ENCODE measurements at places on chromosomes 7 and 10.
A peak's percentile ranks its signal among the peaks of the same experiment; 100 is the strongest.

DNA sequence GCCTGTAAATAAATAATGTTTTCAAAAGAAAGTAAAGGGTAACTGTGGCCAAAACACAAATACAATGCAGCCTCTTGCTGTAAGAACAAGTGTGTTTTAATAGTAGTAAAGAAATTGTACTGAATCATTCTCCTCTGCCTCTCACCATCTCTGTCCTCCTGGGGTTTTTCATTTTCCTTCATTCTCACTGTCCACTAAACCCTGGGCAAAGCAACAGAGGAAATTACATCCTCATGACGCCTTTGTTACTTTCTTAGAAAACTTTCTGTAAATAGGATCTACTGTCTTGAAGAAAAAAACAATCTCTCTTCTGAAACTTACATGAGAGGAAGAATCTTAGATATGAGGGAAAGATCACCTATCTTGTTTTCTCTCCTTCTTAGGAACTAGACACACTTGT, 54.6 kb downstream of the ASB4 start:
- H3K4me3 ChIP-seq = no peak overlapping the region
- no peak overlapping the region for H3K27ac ChIP-seq
- no peaks in the 10 kb centered on the region for H3K36me3 ChIP-seq
- peaks cover 21% of the 10 kb centered on the region for H3K27me3 ChIP-seq
- H3K4me1 ChIP-seq = no peaks in the 10 kb centered on the region
- no peak for DNase-seq

- no peak for DNase-seq
- no peak overlapping the region for H3K27ac ChIP-seq
- no peaks in the 10 kb centered on the region for H3K36me3 ChIP-seq
- no peak overlapping the region for H3K4me3 ChIP-seq
These were observed 296.7 kb upstream of the GNAI1 start for GRCh38 chr7:79837915-79838314.

DNA sequence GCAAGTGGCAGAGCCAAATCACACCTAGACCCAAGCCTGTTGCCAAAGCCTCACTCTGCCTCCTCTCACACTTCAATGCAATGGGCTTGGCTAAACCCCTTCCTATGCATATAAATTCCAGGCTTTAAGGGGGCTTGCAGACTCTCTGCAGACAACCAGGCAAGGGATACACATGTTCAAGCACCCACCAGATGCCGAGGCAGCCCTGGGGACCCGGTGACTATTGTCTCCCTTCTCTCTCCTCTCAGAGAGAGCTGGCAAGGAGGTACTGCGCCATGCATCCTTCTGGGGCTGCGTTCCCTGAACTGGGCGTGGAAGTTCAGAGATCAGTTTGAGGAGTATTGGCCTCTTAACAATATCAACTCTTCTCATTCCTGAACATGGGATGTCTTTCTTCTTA, 131.2 kb downstream of the ARHGAP22 start:
- H3K27me3 ChIP-seq = peaks cover 32% of the 10 kb centered on the region
- no peak overlapping the region for H3K27ac ChIP-seq
- H3K4me1 ChIP-seq = no peaks in the 10 kb centered on the region
- H3K4me3 ChIP-seq = no peak overlapping the region
- DNase-seq = no peak

DNA sequence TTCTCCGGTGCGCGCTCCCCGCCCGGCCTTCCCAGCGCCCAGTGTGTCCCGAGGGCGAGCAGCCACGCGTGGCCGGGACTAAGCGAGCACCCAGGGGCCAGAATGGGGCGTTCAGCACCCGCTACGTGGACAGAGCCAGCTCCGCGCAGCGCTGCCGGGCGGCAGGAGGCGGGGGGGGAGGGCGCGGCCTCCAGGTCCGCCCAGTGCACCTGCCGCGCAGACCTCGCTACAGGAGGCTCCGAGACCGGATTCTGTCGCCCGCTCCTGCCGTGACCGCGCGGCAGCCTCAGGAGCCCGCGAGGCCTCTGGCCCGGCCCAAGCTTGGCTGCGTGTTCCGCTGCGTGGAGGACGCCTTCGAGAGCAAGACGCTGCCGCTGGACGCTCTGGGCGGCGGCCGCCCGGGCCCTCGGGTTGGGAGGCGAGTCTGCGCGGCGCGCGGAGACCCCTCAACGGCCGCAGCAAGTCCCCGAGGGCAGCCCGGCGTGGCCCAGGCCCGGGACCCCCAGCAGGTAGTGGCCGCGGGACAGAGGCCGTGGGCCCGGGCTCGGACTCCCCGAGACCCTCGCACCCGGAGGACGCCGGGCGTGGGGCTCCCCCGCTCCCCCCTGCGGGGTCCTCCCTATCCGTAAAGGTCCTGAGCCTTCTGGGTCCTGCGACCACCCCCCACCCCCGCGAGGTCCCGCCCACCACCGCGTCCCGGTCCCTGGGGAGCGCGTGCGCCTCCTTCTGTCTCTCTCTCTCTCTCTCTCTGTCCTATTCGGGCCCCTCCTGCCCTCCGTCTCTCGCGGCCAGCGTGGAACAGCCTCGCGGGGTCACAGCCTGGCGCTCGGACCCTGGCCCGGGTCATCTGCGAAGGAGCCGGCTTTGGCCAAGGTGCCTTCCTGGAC, 904 bp upstream of the DPYSL4 start:
- peaks cover 9% of the 10 kb centered on the region for H3K36me3 ChIP-seq
- H3K27ac ChIP-seq = no peak overlapping the region
- no peak overlapping the region for H3K4me3 ChIP-seq
- peaks cover 4% of the 10 kb centered on the region for H3K4me1 ChIP-seq
- DNase-seq = peak; percentile 40

DNA sequence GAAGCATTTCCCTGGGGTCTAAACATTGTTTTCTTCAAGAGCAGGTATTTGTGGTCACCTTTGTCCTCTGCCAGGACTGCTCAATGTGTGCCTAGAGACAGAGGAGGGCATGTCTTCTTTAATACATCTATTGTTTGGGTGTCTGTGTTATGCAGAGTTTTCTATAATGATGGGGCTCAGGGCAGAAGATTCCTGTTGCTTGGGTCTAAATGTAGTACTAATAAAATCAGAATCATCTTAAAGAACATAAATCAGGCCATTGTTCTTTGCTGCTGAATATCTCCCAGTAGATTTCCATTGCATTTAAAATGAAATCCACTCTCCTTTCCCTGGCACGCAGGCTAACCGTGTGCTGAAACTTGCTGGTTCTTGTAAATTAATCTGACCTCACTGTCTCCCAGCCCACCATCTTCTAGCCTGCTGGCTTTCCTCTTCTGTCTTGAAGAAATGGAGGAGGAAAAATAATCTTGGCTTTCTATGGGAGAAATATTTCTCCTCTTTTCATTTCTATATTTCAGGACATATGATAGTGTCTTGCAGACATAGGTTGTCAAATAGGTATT, 1396.8 kb downstream of the GATA3 start:
- H3K27ac ChIP-seq = no peak overlapping the region
- no peaks in the 10 kb centered on the region for H3K27me3 ChIP-seq
- no peak overlapping the region for H3K4me3 ChIP-seq
- no peak for DNase-seq
- H3K4me1 ChIP-seq = no peaks in the 10 kb centered on the region

DNA sequence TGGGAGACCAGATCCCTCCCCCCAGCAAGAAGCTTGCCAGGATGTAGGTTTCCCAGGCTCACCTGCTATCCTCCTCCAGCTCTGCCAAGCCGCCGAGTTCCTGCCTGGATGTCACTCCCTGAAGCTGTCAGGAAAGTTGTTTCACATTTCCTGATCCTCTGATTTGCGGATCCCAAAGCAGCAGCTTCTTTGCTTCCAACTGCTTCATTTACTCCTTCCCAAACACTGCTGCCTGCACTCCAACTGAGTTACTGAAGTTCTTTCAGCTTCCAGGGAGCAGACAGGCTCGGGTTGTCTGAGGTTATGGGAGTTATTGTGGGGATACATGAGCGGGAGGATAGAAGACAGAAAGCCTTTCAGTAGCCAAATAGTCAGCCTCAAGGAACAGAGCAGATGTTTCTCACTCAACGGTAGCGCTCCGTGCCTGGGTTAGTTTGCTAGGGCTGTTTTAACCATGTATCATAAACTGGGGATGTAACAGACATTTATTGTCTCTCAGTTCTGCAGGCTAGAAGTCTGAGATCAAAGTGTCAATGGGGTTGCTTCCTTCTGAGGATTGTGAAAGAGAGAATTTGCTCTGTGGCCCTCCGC, 516.0 kb downstream of the REEP3 start:
- H3K27me3 ChIP-seq = peaks cover 20% of the 10 kb centered on the region
- H3K27ac ChIP-seq = no peak overlapping the region
- peaks cover 4% of the 10 kb centered on the region for H3K4me1 ChIP-seq
- DNase-seq = no peak
- H3K4me3 ChIP-seq = no peak overlapping the region

DNA sequence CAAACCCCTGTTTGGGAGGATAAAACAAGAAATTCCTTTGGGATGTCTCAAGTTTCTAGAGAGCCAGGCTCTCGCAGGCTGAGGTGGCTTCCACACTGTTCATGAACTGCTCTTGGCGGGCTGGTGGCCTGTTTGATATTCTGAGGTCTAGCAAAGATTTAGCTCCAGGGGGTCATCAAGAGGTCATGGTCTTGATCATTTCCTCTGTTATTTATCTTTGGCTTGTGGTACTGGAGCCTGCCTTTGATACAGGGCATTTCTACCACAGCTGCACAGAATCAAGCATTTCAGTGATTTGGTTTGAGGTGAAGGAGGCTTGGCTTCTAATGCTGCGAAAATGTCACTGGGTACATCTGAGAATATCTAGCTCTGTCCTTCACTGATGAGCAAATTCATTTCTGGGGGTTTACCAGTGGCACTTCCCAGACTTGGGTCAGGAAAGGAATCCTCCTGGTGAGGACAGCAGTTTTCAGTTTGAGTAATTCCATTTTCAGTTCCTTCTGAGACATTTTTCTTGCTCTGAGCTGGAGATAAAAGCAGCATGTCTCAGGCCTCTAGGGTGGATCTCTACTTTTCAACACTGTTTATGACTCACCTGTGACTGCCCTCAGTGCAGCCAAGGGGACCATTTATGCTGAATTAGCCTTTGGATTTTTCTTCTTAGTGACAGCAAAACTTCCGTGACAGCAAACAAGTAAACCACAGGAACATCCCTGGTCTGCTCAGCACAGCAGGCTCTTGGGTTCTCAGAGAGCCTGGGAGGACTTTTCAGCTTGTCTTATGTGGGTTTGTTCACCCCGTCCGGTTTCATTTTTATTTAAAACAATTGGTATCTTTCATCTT, 312.0 kb downstream of the RNLS start:
- peak; percentile 49 for DNase-seq
- peaks cover 5% of the 10 kb centered on the region for H3K36me3 ChIP-seq
- peaks cover 24% of the 10 kb centered on the region for H3K4me1 ChIP-seq
- peak overlapping the region; percentile 64 for H3K4me3 ChIP-seq
- H3K27ac ChIP-seq = peak overlapping the region; percentile 89

- DNase-seq = no peak
- H3K36me3 ChIP-seq = peaks cover 28% of the 10 kb centered on the region
- H3K27ac ChIP-seq = no peak overlapping the region
These were observed 71.4 kb upstream of the RHEB start for GRCh38 chr7:151590850-151591771.

DNA sequence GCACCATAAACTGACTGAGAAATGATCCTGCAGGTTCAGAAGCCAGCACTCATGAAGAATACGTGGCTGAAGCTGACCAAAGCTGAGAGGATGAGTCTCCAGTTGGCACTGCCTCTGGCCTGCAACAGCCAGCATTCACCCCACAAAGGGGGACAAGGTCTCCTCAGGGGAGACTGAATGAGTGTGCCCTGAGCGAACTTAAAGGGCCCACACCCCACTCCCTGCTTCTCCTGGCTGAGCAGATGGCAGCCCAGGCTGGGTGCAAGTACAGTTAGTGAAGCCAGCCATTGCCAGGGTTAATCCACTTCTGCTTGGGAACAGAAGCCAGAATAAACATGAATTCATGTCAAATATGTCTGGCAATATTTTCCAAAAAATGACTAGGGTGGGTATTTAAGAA, 98.1 kb downstream of the PPP1R17 start:
- no peaks in the 10 kb centered on the region for H3K27me3 ChIP-seq
- H3K36me3 ChIP-seq = no peaks in the 10 kb centered on the region
- DNase-seq = no peak

DNA sequence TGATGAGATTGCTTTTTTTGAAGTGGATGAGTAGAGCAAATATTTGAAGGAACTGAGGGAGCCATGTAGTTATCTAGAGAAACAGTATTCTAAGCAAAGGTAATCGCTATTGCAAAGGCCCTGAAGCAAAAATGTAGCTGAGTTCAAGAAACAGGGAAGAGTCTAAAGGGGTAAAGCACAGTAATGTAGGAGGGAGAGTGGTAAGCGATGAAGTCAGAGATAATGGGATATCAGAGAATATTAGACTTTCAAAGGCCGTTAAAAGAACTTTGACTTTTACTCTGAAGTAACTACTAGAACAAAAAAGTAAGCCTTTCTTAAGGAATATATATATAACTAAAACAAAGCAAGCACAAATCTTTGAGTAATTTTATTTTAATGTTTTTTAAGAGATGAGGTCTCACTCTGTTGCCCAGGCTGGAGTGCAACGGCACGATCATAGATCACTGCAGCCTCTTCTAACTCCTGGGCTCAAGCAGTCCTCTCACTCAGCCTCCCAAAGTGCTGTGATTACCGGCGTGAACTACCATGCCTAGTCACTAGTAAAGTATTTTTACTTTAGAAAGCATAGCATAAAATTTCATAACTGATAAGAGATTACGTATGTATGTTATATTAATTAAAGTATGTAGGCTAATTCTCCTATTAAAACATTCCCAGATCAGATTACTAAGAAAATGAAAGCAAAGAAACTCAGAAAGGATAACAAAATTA, 61.7 kb upstream of the OIT3 start:
- H3K27me3 ChIP-seq = no peaks in the 10 kb centered on the region
- H3K27ac ChIP-seq = no peak overlapping the region

GRCh38 chr10:113620511-113620910, 43.3 kb downstream of the NRAP start:
- no peaks in the 10 kb centered on the region for H3K4me1 ChIP-seq
- no peak for DNase-seq
- H3K27me3 ChIP-seq = peaks cover 68% of the 10 kb centered on the region
- no peaks in the 10 kb centered on the region for H3K36me3 ChIP-seq
- no peak overlapping the region for H3K27ac ChIP-seq

- peak overlapping the region; percentile 93 for H3K27ac ChIP-seq
- peaks cover 43% of the 10 kb centered on the region for H3K4me1 ChIP-seq
- H3K36me3 ChIP-seq = peaks cover 52% of the 10 kb centered on the region
- peak overlapping the region; percentile 48 for H3K4me3 ChIP-seq
These were observed 16.4 kb downstream of the CARD11 start for GRCh38 chr7:3027005-3027845.
